ENCODE measurements at places on chromosomes 3 and 15.

- DNase-seq = no peak
Measured at GRCh38 chr3:117238806-117239205, 529.2 kb downstream of the TUSC7 start.

DNA sequence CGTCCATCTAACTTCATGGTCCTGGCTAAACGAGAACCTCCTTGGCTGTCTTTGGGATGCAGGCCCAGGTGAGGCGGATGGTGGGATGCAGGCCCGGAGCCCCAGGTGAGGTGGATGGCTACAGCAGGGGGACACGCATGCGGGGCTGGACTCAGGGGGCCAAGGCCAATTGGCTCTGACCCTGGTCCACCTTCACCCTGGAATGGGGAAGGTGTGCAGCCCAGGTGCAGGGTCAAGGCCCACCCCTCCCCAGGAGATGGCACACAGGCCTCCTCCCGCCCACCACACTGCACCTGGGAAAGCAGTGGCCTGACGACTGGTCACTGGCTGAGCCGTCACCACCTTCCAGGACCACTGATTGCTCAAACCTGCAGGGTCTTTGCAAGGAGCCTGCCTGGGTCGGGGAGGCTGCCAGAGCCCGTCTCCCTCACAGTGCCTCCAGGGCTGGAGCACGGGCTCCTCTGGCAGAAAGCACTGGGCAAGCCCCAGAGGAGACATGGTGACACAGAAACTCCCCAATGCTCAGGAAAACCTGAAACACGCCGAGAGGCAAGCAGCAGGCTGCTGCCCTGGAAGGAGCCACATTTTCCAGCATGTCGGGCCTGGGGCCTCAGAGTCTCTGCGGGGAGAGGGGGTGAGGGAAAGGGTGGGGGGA, 159.6 kb downstream of the LRRK1 start:
- DNase-seq = no peak

DNA sequence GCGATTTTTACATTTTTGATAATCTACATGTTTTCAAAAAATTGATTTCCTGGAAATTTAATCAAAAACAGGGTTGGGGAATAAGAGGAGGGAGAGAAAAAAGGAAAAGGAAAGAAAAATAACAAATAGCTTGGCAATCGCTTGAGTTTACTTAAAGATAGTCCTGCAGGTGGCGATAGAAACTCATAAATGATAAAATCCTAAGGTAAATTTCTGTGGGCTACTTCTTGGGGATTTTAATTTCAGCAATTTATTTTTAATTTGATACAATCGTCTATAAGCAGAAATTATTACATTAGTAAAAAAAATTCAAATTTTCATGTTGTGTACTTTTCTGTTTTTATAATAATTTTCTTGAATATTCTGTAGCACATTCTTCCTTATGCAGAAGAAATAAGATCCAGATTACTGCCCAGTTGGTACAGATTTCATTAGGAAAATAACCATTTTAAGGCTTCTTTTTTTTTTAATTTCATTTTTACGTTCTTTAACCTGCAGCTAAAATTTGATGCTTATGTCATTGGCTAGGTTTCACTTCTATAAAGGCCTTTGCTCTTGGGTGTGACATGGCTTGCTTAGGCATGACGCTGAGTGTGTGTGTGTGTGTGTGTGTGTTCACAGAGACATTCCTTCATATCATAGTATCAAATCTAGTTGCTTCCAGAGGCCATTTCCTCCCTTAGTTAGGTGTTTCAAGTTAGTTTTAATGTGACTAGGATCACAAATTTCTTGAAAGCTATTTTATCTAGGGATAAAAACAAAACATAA, 181.8 kb downstream of the MCTP2 start:
- no peak for DNase-seq

DNA sequence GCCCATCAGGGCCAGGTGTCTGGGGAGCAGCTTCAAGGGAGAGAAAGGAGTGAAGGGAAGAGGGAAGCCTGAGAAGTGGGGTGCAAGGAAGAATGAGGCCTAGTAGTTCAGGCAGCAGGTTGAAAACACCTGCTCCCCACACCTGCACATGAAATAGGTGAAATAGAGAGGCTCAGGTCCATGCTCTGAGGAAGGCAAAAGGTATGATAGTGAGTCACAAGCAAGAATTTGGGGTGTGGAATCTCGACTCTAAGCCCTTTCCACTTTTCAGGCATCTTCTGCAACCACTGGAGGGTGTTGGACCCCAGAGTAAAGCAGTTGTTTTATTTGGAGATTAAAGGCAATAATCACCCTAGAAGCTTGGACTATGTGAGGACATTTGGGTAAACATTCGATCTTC, 157.5 kb downstream of the CTNNB1 start:
- no peak for DNase-seq

GRCh38 chr3:29880809-29881208, 599.9 kb downstream of the RBMS3 start:
- no peak for DNase-seq

GRCh38 chr3:35241236-35241635, 398.1 kb upstream of the ARPP21 start:
- no peak for DNase-seq

Data from H54 (cell line).